H54 (cell line): ENCODE measurements at places on chromosomes 5 and 9.

GRCh38 chr9:95143591-95144561 lies 173.6 kb downstream of the FANCC start:
- DNase-seq: no peak

DNA sequence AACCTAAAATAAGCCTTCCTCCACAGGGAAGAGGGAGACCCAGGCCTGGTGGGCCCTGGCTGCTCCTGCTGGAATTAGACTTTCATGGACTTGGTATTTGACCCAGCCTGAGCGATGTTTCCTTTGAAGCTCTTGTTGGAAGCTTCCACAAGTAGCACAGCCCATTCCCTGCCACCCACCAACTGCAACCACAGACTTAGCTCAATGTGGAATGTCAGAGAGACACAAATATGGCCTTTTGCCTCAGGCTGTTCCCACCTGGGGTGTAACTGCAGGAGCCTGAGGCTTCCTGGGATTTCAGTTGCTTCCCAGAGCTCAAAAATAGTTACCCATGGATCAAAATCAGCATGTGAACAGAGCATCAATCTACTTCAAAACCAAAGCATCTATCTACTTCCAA lies 70.3 kb upstream of the LHFPL2 start:
- DNase-seq: no peak

DNA sequence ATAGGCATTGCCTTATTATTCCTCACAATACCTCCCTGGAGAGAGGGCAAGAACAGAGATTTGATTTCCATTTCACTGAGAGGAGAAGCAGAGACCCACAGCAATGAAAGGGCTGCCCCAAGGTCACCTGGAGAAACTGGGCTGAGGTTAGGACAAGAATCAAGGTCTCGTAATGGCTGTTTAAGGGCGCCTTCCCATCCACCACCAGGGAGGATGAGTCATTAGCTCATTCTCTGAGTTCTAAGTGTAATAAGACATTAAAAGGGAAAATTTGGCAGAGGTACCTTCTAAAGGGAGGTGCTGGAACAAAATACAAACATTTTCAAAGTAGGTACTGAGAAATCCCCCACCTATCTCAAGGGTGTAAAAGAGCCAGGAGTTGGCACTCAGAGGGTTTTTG lies 52.6 kb upstream of the TCERG1 start:
- DNase-seq: no peak

- no peak for DNase-seq
These were observed 1.9 kb downstream of the FNBP1 start for GRCh38 chr9:130040984-130041647.

DNA sequence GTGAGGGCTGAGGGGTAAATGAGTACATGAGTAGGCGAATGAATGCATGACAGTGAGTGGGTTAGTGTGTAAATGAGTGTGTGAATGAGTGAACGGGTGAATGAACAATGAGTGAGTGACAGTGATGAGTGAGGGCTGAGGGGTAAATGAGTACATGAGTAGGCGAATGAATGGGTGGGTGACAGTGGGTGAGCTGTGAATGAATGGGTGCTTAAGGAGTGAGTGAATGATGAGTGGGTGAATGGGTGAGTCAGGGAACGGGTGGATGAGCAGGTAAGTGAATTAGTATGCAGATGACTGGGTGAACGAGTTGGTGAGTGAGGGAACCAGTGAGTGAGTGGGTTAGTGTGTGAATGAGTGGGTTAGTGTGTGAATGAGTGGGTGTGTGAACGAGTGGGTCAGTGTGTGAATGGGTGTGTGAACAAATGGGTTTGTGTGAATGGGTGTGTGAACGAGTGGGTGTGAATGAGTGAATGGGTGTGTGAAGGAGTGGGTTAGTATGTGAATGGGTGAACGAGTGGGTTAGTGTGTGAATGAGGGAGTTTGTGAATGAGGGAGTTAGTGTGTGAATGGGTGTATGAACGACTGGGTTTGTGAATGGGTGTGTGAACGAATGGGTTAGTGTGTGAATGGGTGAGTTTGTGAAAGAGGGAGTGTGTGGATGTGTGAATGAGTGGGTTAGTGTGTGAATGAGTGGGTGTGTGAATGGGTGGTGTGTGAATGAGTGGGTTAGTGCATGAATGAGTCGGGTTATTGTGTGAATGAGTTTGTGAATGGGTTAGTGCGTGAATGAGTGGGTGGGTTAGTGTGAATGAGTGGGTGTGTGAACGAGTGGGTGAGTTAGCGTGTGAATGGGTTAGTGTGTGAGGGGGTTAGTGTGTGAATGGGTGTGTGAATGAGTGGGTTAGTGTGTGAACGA lies 32.9 kb downstream of the NKD2 start:
- DNase-seq: no peak

GRCh38 chr9:33881635-33882034 lies 64.7 kb downstream of the UBE2R2 start:
- DNase-seq: no peak

DNA sequence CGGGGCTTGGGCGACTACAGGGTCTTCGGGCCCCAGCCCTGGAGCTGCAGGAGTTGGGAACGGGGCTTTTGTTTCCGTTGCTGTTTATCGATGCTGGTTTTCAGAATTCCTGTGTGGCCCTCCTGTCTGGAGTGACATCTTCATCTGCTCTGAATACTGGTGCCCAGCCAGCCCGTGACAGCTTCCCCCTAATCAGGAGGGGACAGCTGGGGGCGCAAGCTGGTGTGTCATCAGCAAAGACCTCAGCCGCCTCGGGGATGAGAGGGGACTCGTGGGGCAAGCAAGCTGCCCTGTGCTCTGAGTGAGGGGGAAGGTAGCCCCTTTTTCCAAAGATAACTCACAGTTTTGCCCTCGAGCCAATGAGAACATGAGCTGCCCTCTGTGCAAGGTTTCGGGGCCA lies 110.7 kb downstream of the RXRA start:
- no peak for DNase-seq

- no peak for DNase-seq
These were observed 293.4 kb upstream of the PTGER4 start for GRCh38 chr5:40386289-40386688.

- DNase-seq: no peak
These were observed 29.1 kb downstream of the LMX1B start for GRCh38 chr9:126642839-126643238.

- no peak for DNase-seq
These were observed 25.0 kb downstream of the LMNB1 start for GRCh38 chr5:126801992-126802294.

DNA sequence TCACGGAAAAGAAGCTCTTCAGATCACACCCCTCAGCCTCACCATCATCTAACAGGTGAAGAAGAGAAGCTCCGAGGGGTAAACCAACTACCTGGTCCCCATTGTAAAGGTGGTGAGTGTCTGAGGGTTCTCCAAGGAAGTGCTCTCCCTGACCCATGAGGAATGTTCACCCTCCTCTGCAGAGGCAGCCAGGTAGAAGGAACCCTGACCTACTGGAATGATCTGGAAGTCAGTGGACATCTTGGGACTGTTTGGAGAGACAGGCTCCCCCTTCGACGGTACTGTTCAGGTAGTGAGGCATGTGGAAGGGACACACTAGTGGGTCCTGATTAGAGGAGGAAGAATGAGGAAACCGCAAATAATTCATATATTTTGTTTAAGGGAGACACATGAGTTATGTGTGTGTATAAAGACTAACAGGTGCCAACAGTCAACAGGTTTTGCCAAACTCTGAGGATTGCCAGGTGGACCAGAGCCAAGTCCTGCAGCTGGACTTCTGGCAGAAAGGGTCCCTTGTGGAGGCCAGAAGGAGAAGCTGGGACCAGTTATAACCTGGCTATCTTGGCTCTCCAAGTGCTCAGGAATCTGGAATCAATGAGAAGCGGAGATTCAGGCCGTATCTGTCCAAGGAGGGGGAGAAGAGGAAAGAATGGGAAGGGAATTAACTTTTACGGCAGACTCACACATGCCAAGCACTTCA lies 3.0 kb upstream of the ZBTB34 start:
- no peak for DNase-seq

- DNase-seq: no peak
These were observed 6.6 kb upstream of the CYSTM1 start for GRCh38 chr5:140168371-140168770.
